Testis (tissue), 5 donors: ENCODE measurements at places on chromosomes 4 and X. TPM values are rescaled to one million over a fixed set of nuclear protein-coding genes. Genes with fewer than 3 reads are reported as not detected.
A peak's percentile ranks its signal among the peaks of the same experiment; 100 is the strongest.

- no peaks in the 10 kb centered on the region for H3K36me3 ChIP-seq
- no peak overlapping the region for H3K27ac ChIP-seq
- H3K4me1 ChIP-seq = no peaks in the 10 kb centered on the region
- no peak overlapping the region for H3K4me3 ChIP-seq
- no peak for DNase-seq
Measured at GRCh38 chrX:49799828-49800227, 29.3 kb upstream of the PAGE4 start.

- no peaks in the 10 kb centered on the region for H3K4me1 ChIP-seq
- H3K27me3 ChIP-seq = no peaks in the 10 kb centered on the region
- H3K36me3 ChIP-seq = no peaks in the 10 kb centered on the region
- DNase-seq = no peak
- no peak overlapping the region for H3K4me3 ChIP-seq
Measured at GRCh38 chr4:56742080-56742871, 61.2 kb upstream of the HOPX start.

- no peak overlapping the region for H3K4me3 ChIP-seq
- no peaks in the 10 kb centered on the region for H3K4me1 ChIP-seq
- H3K36me3 ChIP-seq = no peaks in the 10 kb centered on the region
- H3K27me3 ChIP-seq = no peaks in the 10 kb centered on the region
- H3K27ac ChIP-seq = no peak overlapping the region
Measured at GRCh38 chr4:167168611-167169010, 65.7 kb downstream of the SPOCK3 start.

- H3K4me1 ChIP-seq = no peaks in the 10 kb centered on the region
- H3K27me3 ChIP-seq = no peaks in the 10 kb centered on the region
- DNase-seq = no peak
- H3K4me3 ChIP-seq = no peak overlapping the region
- no peaks in the 10 kb centered on the region for H3K36me3 ChIP-seq
Measured at GRCh38 chr4:150934022-150934421, 81.1 kb downstream of the LRBA start.

GRCh38 chr4:98747393-98748091 lies 89.1 kb upstream of the TSPAN5 start:
- no peaks in the 10 kb centered on the region for H3K4me1 ChIP-seq
- no peak for DNase-seq
- no peak overlapping the region for H3K27ac ChIP-seq

- no peak for DNase-seq
- H3K4me3 ChIP-seq = no peak overlapping the region
- no peaks in the 10 kb centered on the region for H3K4me1 ChIP-seq
- H3K27me3 ChIP-seq = no peaks in the 10 kb centered on the region
- no peaks in the 10 kb centered on the region for H3K36me3 ChIP-seq
- no peak overlapping the region for H3K27ac ChIP-seq
Measured at GRCh38 chr4:138452826-138453225, 210.7 kb upstream of the SLC7A11 start.

DNA sequence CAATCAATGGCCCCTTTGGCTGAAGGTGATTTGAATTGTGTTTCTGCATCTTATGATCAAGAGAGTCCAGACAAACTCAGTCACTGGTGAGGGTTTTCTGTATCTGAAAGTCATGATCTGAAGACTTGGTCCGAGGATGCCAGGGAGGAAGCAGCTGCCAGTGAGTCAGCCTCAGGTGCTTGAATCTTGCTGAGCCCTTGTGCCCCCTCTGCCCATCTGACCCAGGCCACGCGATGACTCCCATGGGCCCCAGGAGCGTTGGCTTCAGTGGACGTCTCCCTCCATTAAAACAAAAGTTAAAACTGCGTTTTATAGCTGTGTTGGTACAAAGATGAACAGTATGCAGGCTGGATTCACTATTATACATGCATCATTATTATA lies 62.0 kb downstream of the HTRA3 start:
- H3K27ac ChIP-seq = peak overlapping the region; percentile 32
- DNase-seq = no peak
- no peak overlapping the region for H3K4me3 ChIP-seq
- H3K4me1 ChIP-seq = peaks cover 13% of the 10 kb centered on the region

DNA sequence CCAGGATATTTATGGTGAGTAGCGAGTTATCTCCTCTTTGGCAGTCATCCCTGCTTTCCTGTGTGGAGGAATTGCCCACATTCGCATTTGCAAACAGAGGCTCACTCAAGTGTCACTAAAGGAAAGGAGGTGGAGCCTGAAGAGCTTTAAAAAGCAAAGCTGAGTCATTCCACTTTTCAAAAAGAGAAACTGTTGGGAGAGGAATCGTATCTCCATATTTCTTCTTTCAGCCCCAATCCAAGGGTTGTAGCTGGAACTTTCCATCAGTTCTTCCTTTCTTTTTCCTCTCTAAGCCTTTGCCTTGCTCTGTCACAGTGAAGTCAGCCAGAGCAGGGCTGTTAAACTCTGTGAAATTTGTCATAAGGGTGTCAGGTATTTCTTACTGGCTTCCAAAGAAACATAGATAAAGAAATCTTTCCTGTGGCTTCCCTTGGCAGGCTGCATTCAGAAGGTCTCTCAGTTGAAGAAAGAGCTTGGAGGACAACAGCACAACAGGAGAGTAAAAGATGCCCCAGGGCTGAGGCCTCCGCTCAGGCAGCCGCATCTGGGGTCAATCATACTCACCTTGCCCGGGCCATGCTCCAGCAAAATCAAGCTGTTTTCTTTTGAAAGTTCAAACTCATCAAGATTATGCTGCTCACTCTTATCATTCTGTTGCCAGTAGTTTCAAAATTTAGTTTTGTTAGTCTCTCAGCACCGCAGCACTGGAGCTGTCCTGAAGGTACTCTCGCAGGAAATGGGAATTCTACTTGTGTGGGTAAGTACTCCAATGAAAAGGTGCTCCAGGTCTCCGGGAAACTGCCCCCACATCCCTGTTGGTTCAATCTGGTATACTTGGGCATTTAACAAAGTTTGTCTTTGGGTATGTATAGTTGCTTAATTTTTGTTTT lies at the start of gene EGF:
EGF (plus strand) TSS at position 178 of the 890 bp plus-strand sequence; CDS start at position 631, 453 bp downstream.
- DNase-seq = no peak
- no peaks in the 10 kb centered on the region for H3K27me3 ChIP-seq
- no peaks in the 10 kb centered on the region for H3K4me1 ChIP-seq
- H3K4me3 ChIP-seq = no peak within 1 kb of the TSS
- no peak within 1 kb of the TSS for H3K27ac ChIP-seq
- no peaks in the 10 kb centered on the region for H3K36me3 ChIP-seq

GRCh38 chrX:18415386-18415785 lies 10.0 kb upstream of the CDKL5 start:
- H3K27ac ChIP-seq = no peak overlapping the region
- no peaks in the 10 kb centered on the region for H3K4me1 ChIP-seq
- no peak for DNase-seq
- no peaks in the 10 kb centered on the region for H3K36me3 ChIP-seq
- no peaks in the 10 kb centered on the region for H3K27me3 ChIP-seq

- no peaks in the 10 kb centered on the region for H3K27me3 ChIP-seq
- no peaks in the 10 kb centered on the region for H3K4me1 ChIP-seq
- no peak for DNase-seq
- no peak overlapping the region for H3K27ac ChIP-seq
Measured at GRCh38 chr4:61162116-61162515, 38.0 kb upstream of the ADGRL3 start.

GRCh38 chr4:117093571-117093970 lies 8.2 kb upstream of the TRAM1L1 start:
- H3K4me1 ChIP-seq = no peaks in the 10 kb centered on the region
- H3K27ac ChIP-seq = no peak overlapping the region
- H3K27me3 ChIP-seq = no peaks in the 10 kb centered on the region
- H3K4me3 ChIP-seq = no peak overlapping the region
- DNase-seq = no peak
- H3K36me3 ChIP-seq = no peaks in the 10 kb centered on the region

GRCh38 chr4:13538427-13538973 lies 5.8 kb downstream of the NKX3-2 start:
- peaks cover 6% of the 10 kb centered on the region for H3K27me3 ChIP-seq
- H3K4me3 ChIP-seq = no peak overlapping the region
- H3K36me3 ChIP-seq = no peaks in the 10 kb centered on the region
- no peak overlapping the region for H3K27ac ChIP-seq

DNA sequence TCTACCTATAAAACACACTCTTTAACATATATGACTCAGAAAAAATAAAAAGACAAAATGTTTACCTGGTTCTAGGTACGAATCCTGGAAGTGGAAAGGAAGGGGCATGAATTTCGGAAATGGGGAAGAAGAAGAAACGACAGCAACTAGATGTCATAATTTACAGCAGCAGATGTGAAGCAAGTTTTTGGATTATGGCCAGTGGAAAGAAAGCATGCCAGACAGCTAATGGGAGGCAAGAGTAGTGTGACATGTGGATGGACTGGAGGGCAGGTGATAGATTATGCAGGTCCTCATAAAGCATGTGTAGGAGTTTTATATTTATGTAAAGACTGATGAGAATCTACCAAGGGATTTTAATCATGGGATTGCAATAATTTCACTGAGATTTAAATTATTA lies 279.0 kb upstream of the TACR3 start:
- H3K36me3 ChIP-seq = no peaks in the 10 kb centered on the region
- H3K27ac ChIP-seq = no peak overlapping the region
- H3K4me3 ChIP-seq = no peak overlapping the region
- DNase-seq = no peak

DNA sequence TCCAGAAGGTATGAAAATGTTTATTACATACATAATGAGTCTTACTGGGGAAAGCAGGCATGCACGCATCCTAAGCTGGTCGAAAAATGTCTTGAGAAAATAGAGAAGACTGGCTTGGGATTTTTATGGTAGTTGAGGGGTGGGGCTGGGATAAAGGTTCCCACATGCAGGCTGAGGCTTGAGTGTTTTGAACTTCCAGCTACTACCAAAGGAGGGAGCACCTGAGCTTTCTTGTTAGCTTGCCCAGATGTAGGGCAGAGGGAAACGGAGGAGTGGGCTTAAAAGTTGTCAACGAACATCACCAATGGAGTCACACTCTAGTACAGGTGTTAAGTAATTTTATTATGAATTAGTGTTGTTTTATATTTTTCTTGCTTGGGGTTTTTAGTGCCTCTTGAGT lies 39.6 kb upstream of the SRPX start:
- DNase-seq = no peak
- no peak overlapping the region for H3K27ac ChIP-seq
- no peaks in the 10 kb centered on the region for H3K27me3 ChIP-seq
- H3K4me1 ChIP-seq = no peaks in the 10 kb centered on the region

GRCh38 chrX:78213331-78213730 lies 73.9 kb upstream of the TAF9B start:
- DNase-seq = no peak
- no peak overlapping the region for H3K27ac ChIP-seq
- H3K4me1 ChIP-seq = no peaks in the 10 kb centered on the region
- H3K4me3 ChIP-seq = no peak overlapping the region

The TRIM61 gene
- total RNA-seq = 4.9 TPM

The GTPBP6 gene
- 43.8 TPM for total RNA-seq

The HDX gene
- 4.9 TPM for total RNA-seq

The EVC gene
- total RNA-seq = 33.4 TPM

The TREX2 gene
- total RNA-seq = 7.5 TPM

The PNMA3 gene
- total RNA-seq = 35.0 TPM

The CTAG1B gene
- total RNA-seq = 18.0 TPM

The DGAT2L6 gene
- total RNA-seq = not detected

The DACH2 gene
- 0.55 TPM for total RNA-seq

The STBD1 gene
- total RNA-seq = 2.5 TPM
